ENCODE measurements at places on chromosomes 2 and 18. TPM values are rescaled to one million over a fixed set of nuclear protein-coding genes. Genes with fewer than 3 reads are reported as not detected.

The FAP gene
- 0.88 TPM for total RNA-seq

- no peaks in the 10 kb centered on the region for H3K27me3 ChIP-seq
- DNase-seq: no peak
- no peak overlapping the region for H3K27ac ChIP-seq
- H3K4me1 ChIP-seq: peaks cover 3% of the 10 kb centered on the region
- H3K36me3 ChIP-seq: peaks cover 18% of the 10 kb centered on the region
Observed at GRCh38 chr2:119684518-119684917, 5.5 kb downstream of the TMEM177 start.

- peaks cover 5% of the 10 kb centered on the region for H3K4me1 ChIP-seq
- no peaks in the 10 kb centered on the region for H3K27me3 ChIP-seq
- no peaks in the 10 kb centered on the region for H3K36me3 ChIP-seq
- no peak overlapping the region for H3K27ac ChIP-seq
- no peak for DNase-seq
Observed at GRCh38 chr18:46199515-46200147, 95.4 kb downstream of the HAUS1 start.

GRCh38 chr18:21826641-21827302 is 86.2 kb downstream of the MIB1 start:
- no peaks in the 10 kb centered on the region for H3K27me3 ChIP-seq
- no peak for DNase-seq
- H3K4me3 ChIP-seq: no peak overlapping the region
- H3K36me3 ChIP-seq: peaks cover 5% of the 10 kb centered on the region

The MAL gene
- total RNA-seq: not detected

DNA sequence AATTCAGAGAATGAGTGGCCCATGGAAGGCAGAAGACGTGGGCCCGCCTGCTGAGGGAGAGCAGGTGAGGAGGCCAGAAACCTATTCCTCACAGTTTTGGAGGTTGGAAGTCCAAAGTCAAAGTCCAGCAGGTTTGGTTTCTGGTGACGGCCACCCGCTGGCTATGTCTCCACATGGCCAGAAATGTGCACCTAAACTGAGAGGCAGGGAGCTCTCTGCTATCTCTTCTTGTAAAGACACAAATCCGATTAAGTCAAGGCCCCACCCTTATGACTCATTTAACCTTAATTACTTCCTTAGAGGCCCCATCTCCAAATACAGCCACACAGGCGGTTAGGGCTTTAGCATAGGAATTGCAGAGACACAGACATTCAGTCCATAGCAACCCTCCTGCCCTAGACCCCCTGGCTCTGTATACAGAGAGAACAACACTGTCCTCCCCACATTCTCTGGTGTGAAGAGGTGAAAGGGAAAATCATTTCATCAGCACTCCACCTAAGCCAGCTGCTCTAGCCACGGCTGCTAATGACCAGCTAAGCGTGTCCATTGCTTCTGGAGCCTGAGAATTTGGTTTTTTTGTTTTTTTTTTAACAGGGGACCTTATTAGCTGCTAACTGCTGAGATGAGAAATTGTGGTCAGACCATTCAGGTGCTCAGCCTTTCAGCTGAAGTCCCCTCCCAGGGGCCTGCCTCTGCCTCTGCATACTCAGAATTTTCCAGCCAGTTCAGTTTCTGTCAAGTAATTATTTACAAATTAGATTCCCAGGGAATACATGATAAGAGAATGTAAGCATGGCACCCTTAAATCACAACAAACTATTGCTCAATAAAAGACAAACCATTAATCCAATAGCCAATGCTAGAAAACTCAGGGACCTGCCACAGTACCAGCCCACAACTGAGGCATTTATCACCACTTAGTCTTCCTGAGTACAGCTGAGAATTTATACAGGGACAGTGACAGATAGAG is 368.7 kb upstream of the ID2 start:
- H3K27ac ChIP-seq: peak overlapping the region; percentile 57
- DNase-seq: peak; percentile 90
- H3K36me3 ChIP-seq: no peaks in the 10 kb centered on the region
- peaks cover 20% of the 10 kb centered on the region for H3K4me1 ChIP-seq
- no peaks in the 10 kb centered on the region for H3K27me3 ChIP-seq

DNA sequence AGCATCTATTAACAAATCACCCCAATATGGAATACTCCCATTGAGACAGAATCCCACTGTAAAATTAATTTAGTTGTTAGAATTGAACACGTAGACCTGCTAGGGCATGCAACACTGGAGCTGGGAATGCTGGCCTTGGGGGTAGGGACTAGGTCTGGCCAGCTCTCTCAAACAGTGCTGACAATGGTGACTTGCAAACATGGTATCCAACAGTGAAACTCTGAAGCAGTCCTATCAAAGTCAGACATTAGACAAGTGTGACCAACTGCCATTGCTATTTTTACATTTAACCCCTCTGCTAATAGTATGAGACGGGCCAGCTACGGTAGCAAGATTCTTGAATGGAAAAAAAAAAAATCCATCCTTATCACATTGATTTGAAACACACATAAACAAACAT is 7.2 kb downstream of the E2F6 start:
- H3K36me3 ChIP-seq: peaks cover 24% of the 10 kb centered on the region
- no peaks in the 10 kb centered on the region for H3K27me3 ChIP-seq
- DNase-seq: no peak

- H3K36me3 ChIP-seq: no peaks in the 10 kb centered on the region
- no peak overlapping the region for H3K27ac ChIP-seq
- no peaks in the 10 kb centered on the region for H3K4me1 ChIP-seq
- H3K4me3 ChIP-seq: no peak overlapping the region
- H3K27me3 ChIP-seq: no peaks in the 10 kb centered on the region
Observed at GRCh38 chr2:194706179-194706578, 950.8 kb upstream of the SLC39A10 start.

GRCh38 chr2:100641125-100641435 is 78.3 kb downstream of the PDCL3 start:
- no peaks in the 10 kb centered on the region for H3K4me1 ChIP-seq
- no peak for DNase-seq
- no peak overlapping the region for H3K27ac ChIP-seq
- no peak overlapping the region for H3K4me3 ChIP-seq
- peaks cover 27% of the 10 kb centered on the region for H3K27me3 ChIP-seq

DNA sequence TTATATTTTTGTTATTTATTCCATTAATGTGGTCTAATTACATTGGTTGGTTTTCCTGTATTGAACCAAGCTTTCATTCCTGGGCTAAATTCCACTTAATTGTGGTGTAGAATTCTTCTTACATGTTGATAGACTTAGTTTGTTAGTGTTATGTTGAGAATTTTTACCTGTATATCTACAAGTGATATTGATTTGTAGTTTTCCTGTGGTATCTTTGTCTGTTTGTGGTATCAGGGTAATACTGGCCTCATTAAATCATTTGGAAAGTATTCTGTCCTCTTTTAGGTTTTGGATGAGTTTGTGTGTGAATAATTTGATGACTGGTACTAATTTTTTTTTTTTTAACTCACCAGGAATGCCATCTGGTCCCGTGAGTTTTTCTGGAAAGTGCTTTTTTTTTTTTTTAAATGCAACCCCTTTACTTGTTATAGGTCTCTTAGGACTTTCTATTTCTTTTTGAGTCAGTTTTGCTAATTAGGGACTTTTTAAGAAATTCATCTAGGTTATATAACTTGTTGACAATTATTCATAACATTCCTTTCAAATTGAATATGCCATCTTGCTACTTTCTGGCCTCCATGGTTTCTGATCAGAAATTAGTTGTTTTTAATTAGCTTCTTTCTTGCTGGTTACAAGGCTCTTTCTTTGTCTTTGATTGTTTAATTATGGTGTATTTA is 232.8 kb downstream of the CCDC85A start:
- no peaks in the 10 kb centered on the region for H3K36me3 ChIP-seq
- DNase-seq: no peak
- H3K4me1 ChIP-seq: no peaks in the 10 kb centered on the region
- H3K4me3 ChIP-seq: no peak overlapping the region
- H3K27ac ChIP-seq: no peak overlapping the region

The PLCL1 gene
- total RNA-seq: not detected

- H3K36me3 ChIP-seq: no peaks in the 10 kb centered on the region
- no peak overlapping the region for H3K4me3 ChIP-seq
- DNase-seq: no peak
Observed at GRCh38 chr18:55206927-55207326, 247.7 kb upstream of the CCDC68 start.

DNA sequence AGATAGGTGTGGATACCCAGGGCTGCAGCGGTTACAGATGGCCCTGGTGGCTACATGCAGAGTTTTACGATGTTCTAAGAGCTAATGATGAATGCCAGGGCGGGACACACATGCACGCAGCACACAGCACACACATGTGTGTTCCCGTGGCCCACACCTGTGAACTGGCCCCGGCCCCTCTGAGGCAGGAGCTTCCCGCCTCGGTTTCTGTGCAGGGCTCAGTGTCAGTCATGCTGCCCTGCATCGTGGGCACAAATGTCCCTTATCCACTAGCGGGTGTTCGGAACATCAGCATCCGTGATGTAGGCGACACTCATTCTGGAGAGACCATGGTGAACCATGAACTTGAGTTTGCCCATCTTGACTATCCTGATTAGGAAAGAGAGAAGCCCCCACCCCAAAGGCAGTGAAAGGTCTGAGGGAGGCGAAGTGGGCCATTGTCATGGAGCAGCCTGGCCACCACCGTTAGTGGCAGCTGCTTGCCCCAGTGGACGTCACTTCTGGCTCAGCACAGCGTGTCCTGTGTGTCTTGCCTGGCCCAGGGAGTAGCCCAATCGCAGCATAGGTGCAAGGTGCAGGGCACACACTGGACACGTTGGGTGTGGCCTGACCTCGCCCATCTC is 43.8 kb downstream of the DCDC2C start:
- H3K36me3 ChIP-seq: no peaks in the 10 kb centered on the region
- no peaks in the 10 kb centered on the region for H3K4me1 ChIP-seq
- no peak overlapping the region for H3K27ac ChIP-seq
- H3K27me3 ChIP-seq: no peaks in the 10 kb centered on the region
- H3K4me3 ChIP-seq: no peak overlapping the region
- no peak for DNase-seq

- H3K36me3 ChIP-seq: peaks cover 24% of the 10 kb centered on the region
- H3K27ac ChIP-seq: no peak overlapping the region
- no peak for DNase-seq
- H3K27me3 ChIP-seq: no peaks in the 10 kb centered on the region
- peaks cover 13% of the 10 kb centered on the region for H3K4me1 ChIP-seq
Observed at GRCh38 chr2:9385841-9386240, 37.5 kb downstream of the ITGB1BP1 start.
